ENCODE measurements at places on chromosomes 6 and 20.

DNA sequence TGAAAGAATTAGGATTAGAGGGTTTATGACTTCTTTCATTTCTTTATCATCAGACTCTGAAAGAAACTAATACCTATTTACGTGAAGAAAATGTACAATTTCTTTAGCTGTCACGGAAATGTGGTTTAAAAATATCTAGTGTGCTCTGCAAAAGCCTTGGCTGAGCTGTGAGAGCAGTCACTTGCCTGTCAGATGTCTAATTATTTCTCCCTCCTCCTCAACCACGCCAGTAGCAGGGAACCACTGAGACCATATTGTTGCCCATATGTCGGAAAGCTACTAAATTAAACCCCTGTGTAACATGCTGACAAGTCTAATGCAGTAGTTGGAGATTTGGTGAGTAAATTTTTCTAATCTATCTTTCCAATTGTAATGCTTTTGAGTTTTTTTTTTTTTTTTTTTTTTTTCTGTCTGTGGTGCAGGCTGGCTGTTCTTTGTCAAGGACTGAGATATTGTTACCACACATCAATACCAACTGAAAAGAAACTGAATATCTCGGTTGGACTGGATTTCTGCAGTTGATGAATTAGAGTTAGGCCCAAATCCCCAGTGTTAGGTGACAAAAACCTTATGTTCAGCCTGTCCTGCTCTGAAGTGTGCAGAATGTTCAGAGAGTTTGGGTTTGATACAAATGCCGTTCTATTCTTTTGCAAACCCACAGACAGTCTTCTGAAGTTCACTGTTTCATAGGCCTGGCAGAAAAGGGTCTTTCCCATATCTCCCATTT is 302.9 kb upstream of the SYNCRIP start:
- DNase-seq, result no peak

DNA sequence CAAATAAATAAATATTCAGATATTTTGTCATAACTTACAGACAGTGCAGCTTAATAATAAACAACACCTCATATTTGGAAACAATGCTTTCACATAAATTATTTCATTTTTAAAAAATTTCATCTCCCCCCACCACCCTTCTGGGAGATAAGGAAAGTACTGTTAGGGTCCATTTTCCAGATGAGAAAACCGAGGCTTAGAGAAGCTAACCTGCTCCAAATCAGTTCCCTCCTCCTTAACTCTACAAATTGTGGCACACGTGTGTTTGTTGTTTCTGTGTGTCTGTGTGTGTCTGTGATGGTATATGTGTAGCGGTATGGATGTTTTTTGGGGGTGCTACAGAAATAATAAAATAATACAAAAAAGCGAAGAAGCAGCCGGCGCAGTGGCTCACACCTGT is 54.2 kb upstream of the NAA20 start:
- DNase-seq, result no peak

GRCh38 chr20:38833154-38833856 is 27.8 kb downstream of the PPP1R16B start:
- DNase-seq, result no peak

DNA sequence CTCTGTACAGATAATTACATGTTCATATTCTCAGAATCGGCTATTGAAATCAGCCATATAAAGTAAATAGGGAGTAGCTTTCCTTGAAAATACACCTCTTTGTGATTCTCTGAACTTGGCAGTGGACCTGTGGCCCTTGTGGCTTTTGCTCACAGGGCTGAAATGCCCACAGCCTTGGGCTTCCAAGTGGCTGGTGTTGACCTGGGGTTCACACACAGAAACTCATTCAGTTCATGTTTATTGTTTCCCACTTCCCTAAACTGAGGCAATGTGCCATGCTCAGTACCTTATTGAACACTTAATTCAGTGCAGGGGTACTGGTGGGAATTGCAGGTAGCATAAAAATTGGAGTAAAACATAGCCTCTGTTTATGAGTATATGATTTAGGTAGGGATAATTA is 19.1 kb upstream of the TULP4 start:
- DNase-seq, result no peak

DNA sequence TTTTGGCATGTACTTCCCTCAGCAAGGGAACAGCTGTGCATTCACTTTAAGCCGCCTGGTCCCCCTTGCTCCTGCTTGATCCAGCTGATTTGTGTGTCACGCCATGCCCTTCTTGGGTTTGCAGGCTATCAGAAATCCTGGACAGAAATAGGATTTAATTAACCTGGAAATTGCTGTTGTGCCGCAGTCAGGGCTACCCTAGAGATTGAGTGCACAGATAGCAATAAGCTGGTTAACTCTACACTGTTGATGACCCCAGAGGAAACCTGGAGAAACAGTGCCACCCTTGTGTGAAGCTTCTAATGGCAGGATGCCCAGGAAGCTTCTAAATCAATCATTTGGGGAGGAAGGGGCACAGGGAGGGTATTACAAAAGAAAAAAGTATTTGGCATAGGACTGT is 199.0 kb downstream of the JARID2 start:
- DNase-seq, result no peak

GRCh38 chr20:49610691-49611538 is 43.0 kb upstream of the PTGIS start:
- peak; percentile 68 for DNase-seq

DNA sequence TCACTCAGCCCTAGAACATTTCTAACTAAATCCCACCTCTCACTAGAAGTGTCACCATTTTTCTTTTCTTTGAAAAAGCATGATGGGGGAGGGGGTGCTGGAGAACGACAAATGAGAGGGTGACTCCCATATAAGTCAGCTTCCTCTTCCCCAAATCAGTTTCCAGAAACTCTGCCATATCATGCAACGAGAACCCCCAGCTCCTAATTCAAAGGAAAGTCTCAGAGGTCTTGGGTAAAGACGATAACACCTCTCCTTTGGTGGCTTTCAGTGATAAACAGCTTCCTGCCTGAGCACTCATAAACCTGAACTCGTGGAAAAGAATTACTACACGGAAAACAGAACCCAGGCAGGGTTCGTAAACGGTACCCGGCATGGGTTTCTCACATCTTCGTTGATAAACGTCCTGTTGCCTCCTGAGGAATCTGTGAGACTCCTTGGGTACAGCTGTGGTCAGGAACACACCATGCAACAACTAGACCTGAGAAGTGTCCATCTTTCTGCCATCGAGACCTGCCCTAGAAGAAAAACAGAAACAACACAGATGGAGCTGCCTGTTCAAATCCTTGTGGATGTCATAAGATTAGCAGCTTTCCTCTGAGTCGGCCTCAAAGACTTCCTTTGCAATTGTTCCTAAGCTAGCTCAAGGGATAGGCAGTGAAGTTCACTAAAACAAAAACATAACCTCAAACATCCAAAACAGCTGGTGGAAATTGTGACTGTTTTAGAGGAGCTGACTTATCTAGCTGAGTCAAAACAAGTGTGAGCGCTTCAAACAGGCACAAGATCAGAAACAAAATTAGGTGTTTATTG is 185.8 kb upstream of the PRDM1 start:
- DNase-seq, result no peak

DNA sequence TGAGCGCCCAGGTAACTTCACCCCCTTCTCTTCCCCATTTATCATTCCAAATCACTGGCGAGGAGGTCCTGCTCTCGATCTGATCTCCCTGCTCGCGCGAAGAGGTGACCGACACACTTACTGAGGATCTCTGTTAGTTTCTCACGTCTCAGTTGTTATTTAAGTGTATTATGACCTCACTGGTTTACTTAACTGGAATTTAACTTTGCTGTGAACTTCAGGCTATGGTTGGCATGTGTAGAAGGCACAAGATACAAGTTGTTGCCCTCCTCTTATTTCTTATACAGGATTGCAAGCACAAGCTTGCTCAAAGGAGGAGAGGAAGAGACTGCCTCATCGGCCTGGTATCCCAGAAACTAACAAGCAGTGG is 1.2 kb downstream of the RNF217 start:
- DNase-seq, result peak; percentile 75

GRCh38 chr20:31704225-31705119 is 18.2 kb downstream of the BCL2L1 start:
- no peak for DNase-seq

DNA sequence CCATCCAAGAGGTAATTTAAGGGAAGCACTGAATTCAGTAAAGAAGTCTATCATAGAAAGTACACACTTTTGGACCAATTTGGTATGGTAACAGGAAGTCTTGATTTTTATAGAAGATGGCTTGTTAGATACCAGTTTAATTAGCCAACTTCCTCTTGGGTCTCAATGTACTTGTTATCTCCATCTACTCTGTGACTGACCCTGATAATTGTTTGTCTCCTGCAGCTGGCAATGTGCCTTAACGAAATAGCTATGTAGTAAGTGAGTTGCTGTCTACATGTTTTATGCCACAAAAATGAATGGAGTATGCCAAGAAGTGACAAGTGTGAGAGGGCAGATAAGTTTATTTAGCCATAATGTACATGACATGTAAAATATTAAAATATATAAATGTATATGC is 410.5 kb upstream of the MAN1A1 start:
- no peak for DNase-seq

GRCh38 chr6:123629258-123629941 is 7.3 kb downstream of the TRDN start:
- DNase-seq, result no peak

GRCh38 chr6:104713982-104714381 is 145.7 kb downstream of the HACE1 start:
- DNase-seq, result no peak

DNA sequence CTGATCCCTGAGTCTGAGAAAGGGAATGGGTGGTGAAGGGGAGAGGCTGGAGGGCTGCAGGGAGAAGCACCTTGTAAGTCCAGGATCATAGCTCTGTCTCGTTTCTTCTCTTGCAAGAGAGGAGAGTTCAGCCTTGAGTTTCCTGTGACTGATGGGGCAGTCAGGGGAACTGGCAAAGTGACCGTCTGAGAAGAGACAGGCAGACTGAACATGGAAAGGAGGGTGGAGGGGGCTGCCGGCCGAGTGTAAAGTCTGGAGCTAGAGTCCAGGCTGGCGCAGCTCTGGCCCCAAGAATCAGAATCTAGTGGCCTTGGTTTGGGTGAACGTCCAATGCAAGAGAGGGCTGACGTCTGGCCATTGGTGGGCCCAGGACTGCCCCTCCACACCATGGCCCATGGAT is 72.5 kb downstream of the TCP11 start:
- DNase-seq, result no peak

DNA sequence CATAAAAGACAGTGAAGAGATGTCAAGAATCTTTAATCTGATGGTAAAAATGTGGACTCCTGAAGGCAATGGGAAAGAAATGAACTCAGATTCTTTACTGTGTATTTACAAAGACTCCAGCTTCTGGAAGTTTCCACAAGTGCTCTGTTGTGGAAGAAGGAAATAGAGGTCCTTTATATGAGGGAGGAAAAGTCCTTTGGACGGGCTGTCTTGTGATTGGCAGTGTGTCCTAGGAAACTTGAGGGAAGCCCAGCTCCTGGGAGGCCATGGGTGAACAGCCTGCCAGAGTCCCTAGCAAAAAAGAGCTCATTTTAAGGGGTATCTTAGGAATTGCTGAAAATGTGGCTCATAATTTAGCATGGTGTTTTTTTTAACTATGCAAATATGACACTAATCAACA is 92.0 kb downstream of the RNASET2 start:
- DNase-seq, result no peak

DNA sequence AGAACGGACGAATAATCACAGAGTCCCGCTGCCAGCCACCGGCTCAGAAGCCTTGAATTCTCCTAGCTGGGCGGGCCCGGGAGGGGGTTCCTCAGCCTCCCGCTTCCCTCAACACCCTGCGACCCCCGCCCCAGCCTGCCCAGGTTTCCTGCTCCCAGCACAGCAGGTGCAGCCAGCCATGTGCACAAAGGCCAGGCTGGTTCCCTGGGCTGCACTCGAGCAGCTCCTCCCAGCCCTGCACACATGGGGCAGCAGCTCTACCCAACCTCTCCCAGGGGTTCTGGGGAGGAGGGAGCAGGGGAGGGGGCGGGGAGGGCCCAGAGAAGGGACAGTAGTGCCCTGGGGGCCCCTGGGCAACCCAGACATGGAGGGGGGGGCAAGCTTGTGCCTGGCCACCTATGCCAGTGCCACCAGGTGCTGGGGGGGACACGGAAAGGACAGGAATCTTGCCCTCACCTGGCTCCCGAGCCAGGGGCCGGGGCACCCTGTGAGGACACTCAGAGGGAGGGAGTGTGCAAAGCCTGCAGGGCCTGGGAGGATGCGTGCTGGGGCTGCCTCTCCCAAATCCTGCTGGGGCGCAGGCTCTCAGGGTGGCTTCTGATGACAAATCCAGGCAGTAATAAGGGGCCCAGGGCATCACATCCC is 1.2 kb upstream of the NTSR1 start:
- DNase-seq, result no peak

GRCh38 chr6:22333802-22334201 is 37.0 kb upstream of the PRL start:
- DNase-seq, result no peak

DNA sequence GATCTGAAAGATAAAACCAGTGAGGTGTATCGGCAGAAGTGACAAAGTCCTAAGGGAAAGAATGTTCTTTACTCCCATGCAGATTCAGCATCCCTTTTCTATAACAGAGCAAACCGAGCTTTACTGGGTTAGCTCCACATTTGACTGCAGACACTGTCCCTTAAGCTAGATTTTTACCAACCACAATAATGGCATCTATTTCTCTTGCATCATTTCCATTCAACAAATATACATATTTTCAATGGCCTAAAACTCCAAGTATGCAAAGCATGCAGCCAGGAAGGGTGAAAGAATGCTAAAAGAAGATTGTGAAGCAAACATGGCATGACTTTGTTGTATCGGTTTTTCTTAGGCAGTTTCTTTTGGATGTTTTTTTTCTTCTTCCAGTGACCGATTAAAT is 255.4 kb downstream of the OGFRL1 start:
- no peak for DNase-seq

DNA sequence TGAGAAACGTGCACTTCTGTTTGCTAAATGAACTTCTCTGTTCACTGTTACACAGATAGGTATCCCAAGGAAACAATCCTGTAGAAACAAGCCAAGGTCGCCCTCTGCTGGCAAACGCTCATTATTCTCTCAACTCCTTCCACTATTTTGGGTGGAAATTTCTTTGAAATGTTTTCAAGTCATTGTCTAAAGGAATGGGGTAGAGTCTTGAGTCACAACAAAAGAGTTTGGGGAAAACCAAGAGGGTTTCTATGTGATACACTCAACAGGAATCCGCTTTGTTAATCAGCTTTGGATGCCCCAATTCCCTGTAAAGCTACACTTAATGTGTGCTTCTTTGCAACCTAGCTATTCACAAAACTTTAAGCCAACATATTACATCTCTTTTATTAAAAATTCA is 4.6 kb upstream of the RAE1 start:
- DNase-seq, result peak; percentile 72

GRCh38 chr6:163427498-163428254 is 13.2 kb downstream of the QKI start:
- DNase-seq, result no peak

DNA sequence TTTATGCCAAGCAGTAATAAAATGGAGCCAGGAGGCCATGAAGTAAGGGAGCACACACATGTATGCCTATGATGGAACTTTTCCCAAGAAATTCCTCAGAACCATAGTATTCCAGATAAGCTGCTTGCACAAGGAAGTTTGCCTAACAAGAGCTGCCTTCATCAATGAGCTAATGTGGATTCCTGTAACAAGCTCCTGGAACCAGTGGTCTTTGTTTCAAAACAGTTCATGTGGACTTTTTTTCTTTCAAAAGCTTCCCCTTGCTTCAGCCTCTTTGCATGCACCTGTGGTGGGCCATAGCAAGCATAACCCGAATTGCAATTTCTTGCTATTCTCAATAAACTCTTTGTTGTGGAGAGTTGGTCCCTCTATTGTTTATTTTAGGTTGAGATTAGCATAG is 359.6 kb downstream of the UTRN start:
- no peak for DNase-seq

Data from hippocampal formation (tissue), 2 donors.